ENCODE measurements at places on chromosomes 3 and 15. TPM values are rescaled to one million over a fixed set of nuclear protein-coding genes. Genes with fewer than 3 reads are reported as not detected.
A peak's percentile ranks its signal among the peaks of the same experiment; 100 is the strongest.

The MUC20 gene
- 0.57 TPM for total RNA-seq

DNA sequence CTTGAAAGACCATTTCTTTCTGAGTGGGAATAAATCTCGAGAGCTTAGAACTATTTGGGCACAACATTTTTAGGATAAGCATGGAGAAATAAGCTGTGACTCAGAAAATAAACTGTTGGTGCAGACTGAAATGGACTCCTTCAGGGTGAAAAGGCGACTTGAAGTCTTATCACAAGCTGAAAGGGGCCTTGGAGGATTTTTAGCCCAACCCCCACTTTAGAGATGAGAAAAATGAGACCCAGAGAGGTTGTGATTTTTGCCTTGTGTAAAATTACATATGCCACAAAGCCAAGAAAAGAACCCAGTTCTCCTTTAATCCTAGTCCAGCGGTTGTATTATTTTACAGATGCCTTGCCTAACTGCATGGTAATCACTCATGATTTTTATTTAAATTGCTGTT lies 1.5 kb downstream of the ATP1B3 start:
- H3K4me1 ChIP-seq: peaks cover 37% of the 10 kb centered on the region
- H3K27ac ChIP-seq: peak overlapping the region; percentile 33
- peak overlapping the region; percentile 88 for H3K4me3 ChIP-seq
- no peaks in the 10 kb centered on the region for H3K27me3 ChIP-seq
- no peak for DNase-seq

GRCh38 chr3:129535075-129535474 lies 6.6 kb downstream of the RHO start:
- H3K4me3 ChIP-seq: no peak overlapping the region
- H3K36me3 ChIP-seq: no peaks in the 10 kb centered on the region
- no peak for DNase-seq
- H3K4me1 ChIP-seq: peaks cover 39% of the 10 kb centered on the region
- no peak overlapping the region for H3K27ac ChIP-seq
- H3K27me3 ChIP-seq: no peaks in the 10 kb centered on the region

The C3orf62 gene
- 2.4 TPM for total RNA-seq

The PARP3 gene
- total RNA-seq: 2.8 TPM

The RSRC1 gene
- total RNA-seq: 26.6 TPM

- DNase-seq: no peak
- H3K27me3 ChIP-seq: no peaks in the 10 kb centered on the region
- H3K27ac ChIP-seq: no peak overlapping the region
- H3K4me1 ChIP-seq: peaks cover 63% of the 10 kb centered on the region
Observed at GRCh38 chr3:30691249-30691880, 85.0 kb downstream of the TGFBR2 start.

The KLF15 gene
- 12.1 TPM for total RNA-seq

The COLQ gene
- 2.2 TPM for total RNA-seq

DNA sequence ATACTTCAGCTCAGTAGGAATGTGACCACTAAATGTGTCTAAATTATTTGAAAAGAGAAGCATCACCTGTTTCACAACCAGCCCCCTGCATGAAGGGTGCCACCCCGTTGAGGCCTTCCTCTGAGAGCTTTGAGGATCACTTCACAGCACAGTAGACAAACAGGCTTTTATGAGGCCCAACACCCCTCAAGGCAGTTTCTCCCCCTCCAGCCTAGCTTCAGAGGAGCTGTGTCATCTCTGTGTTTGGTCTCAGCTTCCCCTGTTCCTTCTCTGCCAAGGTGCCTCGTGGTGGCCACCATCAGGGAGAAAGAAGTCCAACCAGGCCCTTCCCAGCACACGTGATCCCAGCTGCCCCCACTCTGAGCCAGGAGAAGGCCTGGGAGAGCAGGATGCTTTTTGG lies 21.6 kb upstream of the DUSP7 start:
- no peak overlapping the region for H3K27ac ChIP-seq
- H3K4me3 ChIP-seq: no peak overlapping the region
- H3K27me3 ChIP-seq: no peaks in the 10 kb centered on the region
- peaks cover 16% of the 10 kb centered on the region for H3K36me3 ChIP-seq
- no peaks in the 10 kb centered on the region for H3K4me1 ChIP-seq

DNA sequence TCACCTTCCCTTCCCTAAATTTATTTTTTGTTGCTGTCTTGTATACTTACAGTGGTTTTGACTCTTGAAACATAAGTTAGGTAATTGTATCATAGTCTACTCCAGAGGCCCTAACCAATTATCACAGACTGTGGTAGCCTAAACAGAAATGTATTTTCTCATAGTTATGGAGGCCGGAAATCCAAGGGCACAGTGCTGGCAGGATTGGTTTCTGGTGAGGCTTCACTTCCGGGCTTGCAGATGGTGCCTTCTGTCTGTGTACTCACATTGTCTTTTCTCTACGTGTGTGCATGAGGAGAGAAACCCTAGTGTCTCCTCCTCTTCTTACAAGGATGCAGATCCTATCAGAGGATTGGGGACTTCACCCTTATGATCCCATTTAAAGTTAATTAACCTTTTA lies 290.2 kb upstream of the KCNMB2 start:
- H3K36me3 ChIP-seq: peaks cover 7% of the 10 kb centered on the region
- H3K4me1 ChIP-seq: no peaks in the 10 kb centered on the region
- no peaks in the 10 kb centered on the region for H3K27me3 ChIP-seq
- no peak for DNase-seq

GRCh38 chr15:55270291-55270690 lies 19.3 kb downstream of the RAB27A start:
- no peak for DNase-seq
- no peak overlapping the region for H3K4me3 ChIP-seq
- no peaks in the 10 kb centered on the region for H3K4me1 ChIP-seq
- no peaks in the 10 kb centered on the region for H3K27me3 ChIP-seq
- no peak overlapping the region for H3K27ac ChIP-seq
- no peaks in the 10 kb centered on the region for H3K36me3 ChIP-seq

GRCh38 chr15:22973286-22973685 lies 6.9 kb downstream of the CYFIP1 start:
- peaks cover 7% of the 10 kb centered on the region for H3K36me3 ChIP-seq
- H3K4me1 ChIP-seq: peaks cover 18% of the 10 kb centered on the region
- no peak overlapping the region for H3K27ac ChIP-seq
- no peak for DNase-seq
- peaks cover 11% of the 10 kb centered on the region for H3K27me3 ChIP-seq

The LRRIQ4 gene
- 0.09 TPM for total RNA-seq

DNA sequence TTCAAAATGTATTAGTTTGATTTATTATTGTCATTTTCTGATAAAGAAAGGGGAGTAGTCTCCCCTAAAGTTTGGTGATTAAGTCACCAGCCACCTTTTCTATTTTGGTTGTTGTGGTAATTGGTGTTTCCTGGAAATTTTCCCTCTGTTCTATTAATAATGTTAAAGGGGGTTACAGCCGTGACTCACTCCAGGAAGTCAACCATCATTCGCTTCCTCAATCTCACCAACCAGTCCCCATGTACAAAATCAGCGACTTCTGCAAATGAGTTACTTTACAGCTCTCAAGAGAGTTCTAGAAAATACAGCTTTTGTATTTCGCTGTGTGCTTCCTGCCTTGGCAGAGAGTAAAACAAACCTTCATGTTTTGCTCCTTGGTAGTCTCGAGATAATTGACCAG lies 285.1 kb downstream of the LPP start:
- H3K27ac ChIP-seq: peak overlapping the region; percentile 49
- H3K27me3 ChIP-seq: no peaks in the 10 kb centered on the region
- H3K4me1 ChIP-seq: peaks cover 40% of the 10 kb centered on the region

The SCAANT1 gene
- not detected for total RNA-seq

DNA sequence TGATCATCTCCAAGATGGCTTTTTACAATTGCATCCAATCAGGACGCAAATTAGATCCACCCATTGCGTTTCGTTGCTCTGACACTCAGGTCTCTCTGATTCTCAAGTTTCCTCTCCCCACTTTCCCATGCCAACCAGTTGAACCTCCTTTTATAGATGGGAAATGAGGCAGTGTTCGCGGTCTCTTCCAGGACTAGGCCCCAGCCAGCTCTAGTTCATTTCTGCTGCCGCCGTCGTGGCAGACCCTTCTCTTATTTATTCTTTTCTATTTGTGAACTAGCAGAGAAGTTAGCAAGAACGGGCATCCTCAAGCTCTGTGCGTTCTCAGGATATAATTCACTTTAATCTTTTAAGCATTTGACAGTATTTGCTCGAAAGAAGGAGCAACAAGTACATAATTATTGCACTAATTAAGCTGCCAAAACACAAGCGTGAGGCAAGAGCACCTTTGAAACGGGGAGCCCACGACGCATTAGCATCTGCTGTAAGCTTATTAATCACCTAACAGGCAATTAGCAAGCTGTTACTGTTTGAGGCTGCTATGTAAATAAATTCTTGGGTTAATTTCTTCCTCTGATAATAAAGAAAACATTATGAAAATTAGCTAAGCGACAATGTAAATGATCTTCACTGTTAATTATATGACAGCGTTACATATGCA lies 246.4 kb upstream of the TLE3 start:
- H3K27ac ChIP-seq: no peak overlapping the region
- H3K36me3 ChIP-seq: no peaks in the 10 kb centered on the region
- H3K4me1 ChIP-seq: peaks cover 11% of the 10 kb centered on the region
- H3K27me3 ChIP-seq: no peaks in the 10 kb centered on the region
- H3K4me3 ChIP-seq: no peak overlapping the region

GRCh38 chr3:112822064-112823055 lies 24.3 kb downstream of the CD200R1L start:
- H3K4me3 ChIP-seq: no peak overlapping the region
- H3K27me3 ChIP-seq: no peaks in the 10 kb centered on the region
- DNase-seq: no peak
- H3K36me3 ChIP-seq: peaks cover 3% of the 10 kb centered on the region

DNA sequence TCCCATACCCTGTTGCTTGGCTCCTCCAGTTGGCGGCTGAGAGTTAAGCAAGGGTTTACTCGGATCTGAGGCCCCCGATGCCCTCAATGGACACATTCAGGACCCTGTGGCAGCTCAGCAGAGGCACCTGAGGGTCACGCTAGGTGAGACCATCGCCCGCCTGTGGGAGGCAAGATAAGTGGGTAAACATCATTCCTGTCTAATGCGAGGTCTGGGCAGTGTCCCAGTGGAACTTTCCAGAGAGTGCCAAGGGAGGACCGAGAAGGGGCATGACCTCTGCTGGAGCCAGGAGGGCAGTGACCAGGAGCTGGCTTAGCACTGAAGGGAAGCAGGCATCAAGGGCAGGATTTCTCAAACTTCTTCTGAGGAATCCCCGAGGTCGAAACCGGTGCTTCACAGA lies 65.4 kb upstream of the SEC61A1 start:
- H3K36me3 ChIP-seq: no peaks in the 10 kb centered on the region
- H3K27me3 ChIP-seq: peaks cover 15% of the 10 kb centered on the region
- no peaks in the 10 kb centered on the region for H3K4me1 ChIP-seq
- H3K4me3 ChIP-seq: no peak overlapping the region
- DNase-seq: no peak

The STRIT1 gene
- total RNA-seq: 0.33 TPM

GRCh38 chr3:129747136-129747535 lies 140.7 kb upstream of the PLXND1 start:
- H3K4me3 ChIP-seq: no peak overlapping the region
- peaks cover 2% of the 10 kb centered on the region for H3K36me3 ChIP-seq
- H3K27ac ChIP-seq: no peak overlapping the region
- H3K27me3 ChIP-seq: no peaks in the 10 kb centered on the region

DNA sequence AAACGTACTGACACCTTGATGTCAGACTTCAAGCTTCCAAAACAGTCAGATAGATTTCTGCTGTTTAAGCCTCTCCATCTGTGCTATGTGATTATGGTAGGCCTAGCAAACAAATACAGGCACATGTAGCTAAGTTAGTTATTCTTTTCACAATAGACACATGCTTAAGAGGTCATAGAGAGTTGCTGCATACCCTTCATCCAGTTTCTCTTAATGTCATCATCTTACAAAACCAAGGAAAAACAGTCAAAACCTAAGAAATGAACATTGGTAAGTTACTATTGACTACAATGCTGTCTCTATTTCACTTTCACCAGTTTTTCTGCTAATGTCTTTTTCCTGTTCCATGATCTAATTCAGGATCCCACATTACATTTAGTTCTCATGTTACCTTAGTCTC lies 946.8 kb downstream of the TUSC7 start:
- no peaks in the 10 kb centered on the region for H3K36me3 ChIP-seq
- no peak overlapping the region for H3K27ac ChIP-seq
- DNase-seq: no peak
- H3K4me3 ChIP-seq: no peak overlapping the region
- H3K4me1 ChIP-seq: peaks cover 15% of the 10 kb centered on the region
- H3K27me3 ChIP-seq: no peaks in the 10 kb centered on the region

DNA sequence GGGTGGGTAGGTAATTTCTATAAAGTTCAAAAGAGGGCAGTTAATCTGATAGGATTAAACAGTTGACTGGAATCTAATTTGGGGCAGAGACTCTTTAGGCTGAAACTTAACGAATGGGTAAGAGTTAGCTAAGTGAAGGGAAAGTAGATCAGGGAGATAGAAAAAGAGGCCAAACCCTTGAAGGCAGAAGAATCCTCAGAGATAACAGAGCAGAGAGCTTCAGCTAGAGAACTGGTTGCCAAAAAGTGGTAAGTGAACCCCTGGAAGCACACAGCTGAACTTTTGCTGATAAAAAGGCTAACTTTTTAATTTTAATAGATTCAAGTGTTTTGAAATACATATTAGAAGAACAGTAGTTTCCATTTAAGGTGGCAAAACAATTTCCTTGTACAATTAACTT lies 99.2 kb downstream of the FHIT start:
- H3K4me3 ChIP-seq: no peak overlapping the region
- H3K36me3 ChIP-seq: no peaks in the 10 kb centered on the region
- DNase-seq: no peak
- H3K27me3 ChIP-seq: no peaks in the 10 kb centered on the region

DNA sequence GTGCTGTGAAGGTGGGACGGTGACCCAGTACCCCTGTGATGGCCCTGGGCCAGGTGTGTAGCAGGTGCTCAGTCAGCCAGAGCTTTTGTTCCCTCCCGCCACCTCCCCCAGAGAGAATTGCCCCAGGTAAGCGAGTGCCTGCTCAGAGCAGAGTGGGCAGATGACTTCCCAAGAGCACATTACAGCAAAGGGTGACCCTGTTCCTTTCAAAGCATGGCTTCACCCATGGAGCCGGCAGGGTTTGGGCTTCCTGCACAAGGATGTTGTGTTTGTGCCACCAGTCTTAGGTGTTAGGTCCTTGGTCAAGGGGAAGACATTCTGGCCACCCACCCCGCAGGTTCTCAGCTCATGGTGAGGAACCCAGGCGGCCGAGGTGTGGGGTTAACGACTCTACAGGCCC lies 30.7 kb downstream of the SLC6A6 start:
- H3K36me3 ChIP-seq: no peaks in the 10 kb centered on the region
- no peaks in the 10 kb centered on the region for H3K27me3 ChIP-seq
- peaks cover 34% of the 10 kb centered on the region for H3K4me1 ChIP-seq
- no peak overlapping the region for H3K27ac ChIP-seq

The CCDC9B gene
- 1.8 TPM for total RNA-seq
